Naive thymus-derived CD4-positive, alpha-beta T cell (primary cell): ENCODE measurements at places on chromosomes 12 and 14.

- no peak for DNase-seq
These were observed 62.8 kb upstream of the DIO3 start for GRCh38 chr14:101498526-101498860.

- no peak for DNase-seq
These were observed 186.2 kb downstream of the SYNE2 start for GRCh38 chr14:64038841-64039542.

- DNase-seq: no peak
These were observed 41.9 kb upstream of the MMP17 start for GRCh38 chr12:131786331-131786730.

GRCh38 chr12:66188584-66189485, at the start of gene IRAK3:
Gene IRAK3, plus strand, starts transcription at chr12:66189214. Its CDS starts 86 bp downstream, at chr12:66189300.
- DNase-seq: peak; percentile 25

DNA sequence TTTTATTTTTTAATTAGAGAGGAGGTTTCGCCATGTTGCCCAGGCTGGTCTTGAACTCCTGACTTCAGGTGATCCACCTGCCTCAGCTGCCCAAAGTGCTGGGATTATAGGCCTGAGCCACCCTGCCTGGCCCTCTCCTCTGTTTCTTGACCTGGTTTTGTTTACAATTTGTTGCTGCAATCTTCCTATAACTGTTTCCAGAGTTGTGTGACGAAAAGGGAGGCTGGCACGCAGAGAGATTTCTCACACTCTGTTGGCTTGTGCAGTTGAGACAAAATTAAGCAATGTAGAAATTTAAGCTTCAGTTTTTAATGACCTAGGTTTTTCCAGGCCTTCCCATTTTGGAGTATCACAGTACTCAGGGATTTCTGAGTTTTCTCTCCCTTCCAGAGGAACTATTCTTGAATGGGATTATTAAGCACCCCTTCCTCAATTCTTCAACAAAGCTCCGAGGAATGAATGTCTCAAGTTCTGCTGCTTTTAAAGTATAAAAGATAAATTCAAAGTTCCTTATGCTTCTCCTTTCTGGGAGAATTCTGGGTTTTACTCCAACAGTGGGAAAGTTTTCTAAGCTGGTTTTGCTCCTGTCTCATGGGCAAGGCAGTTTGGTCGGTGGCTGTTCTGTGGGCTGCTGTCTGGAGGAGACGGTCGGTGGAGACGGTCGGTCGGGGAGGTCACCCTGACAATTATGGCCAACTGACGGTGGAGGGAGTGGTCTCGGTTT, 20.4 kb upstream of the FOS start:
- DNase-seq: no peak

- DNase-seq: no peak
These were observed 35.0 kb upstream of the DICER1 start for GRCh38 chr14:95192311-95192710.

GRCh38 chr12:4323396-4323795, 2.4 kb downstream of the TIGAR start:
- no peak for DNase-seq

- no peak for DNase-seq
These were observed 191.2 kb downstream of the AEBP2 start for GRCh38 chr12:19630536-19630935.

DNA sequence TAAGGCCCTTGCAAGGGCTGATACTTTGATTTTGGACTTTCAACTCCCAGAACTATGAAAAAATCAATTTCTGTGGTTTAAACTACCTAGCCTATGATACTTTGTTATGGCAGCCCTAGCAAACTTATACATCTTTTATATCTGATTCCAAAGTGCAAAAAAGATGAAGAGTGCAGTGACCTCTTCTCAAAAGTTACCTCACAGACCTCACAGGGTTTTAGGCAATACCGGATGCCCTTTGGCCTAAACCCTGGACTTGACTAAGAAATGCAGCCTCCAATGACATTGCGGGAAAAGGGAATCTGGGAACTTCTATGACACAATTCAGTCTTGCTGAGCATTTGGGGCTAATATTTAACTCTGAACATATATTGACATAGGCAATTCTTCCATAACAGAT, 63.3 kb downstream of the IGF1 start:
- no peak for DNase-seq

- DNase-seq: no peak
These were observed 6.5 kb downstream of the TMEM253 start for GRCh38 chr14:21107283-21107800.

DNA sequence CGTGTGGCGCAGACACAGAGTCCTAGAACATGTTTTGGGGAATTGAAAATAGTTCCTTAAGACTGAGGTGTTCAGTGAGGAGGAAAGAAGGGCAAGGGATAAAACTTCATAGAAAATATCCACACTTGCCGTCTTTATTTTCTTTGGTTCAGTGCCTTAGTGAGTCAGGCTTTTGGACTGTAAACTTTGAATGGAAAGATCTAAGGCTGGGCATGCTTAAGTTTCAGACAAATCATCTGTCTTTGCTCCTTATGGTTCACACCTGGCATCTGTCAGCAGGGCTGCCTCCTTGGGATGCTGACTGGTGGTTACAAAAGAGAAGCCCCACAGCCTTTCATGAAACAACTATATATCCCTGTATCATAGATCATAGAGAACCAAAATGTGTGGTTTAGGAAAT, 136.3 kb upstream of the PRICKLE1 start:
- no peak for DNase-seq

GRCh38 chr14:22539831-22540230, 49.2 kb downstream of the DAD1 start:
- no peak for DNase-seq

DNA sequence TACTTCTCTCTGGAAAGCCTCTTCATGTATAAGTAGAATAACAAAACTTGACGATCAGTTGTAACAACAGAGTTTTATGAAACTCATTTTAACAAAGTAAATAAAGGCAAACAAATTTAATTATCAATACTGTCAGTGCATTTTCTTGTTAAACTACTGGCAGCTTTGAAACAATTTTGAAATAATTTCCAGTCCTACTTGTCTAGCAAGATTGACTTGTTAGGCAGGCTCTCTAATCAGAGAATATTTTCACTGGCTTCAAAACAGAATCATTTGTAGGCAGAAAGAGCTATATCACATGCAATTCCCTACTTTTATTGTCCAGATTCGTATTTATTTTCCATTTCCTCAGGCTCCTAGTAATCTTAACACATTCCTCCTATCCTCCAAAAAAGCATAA, 45.9 kb upstream of the SLC6A13 start:
- DNase-seq: no peak

DNA sequence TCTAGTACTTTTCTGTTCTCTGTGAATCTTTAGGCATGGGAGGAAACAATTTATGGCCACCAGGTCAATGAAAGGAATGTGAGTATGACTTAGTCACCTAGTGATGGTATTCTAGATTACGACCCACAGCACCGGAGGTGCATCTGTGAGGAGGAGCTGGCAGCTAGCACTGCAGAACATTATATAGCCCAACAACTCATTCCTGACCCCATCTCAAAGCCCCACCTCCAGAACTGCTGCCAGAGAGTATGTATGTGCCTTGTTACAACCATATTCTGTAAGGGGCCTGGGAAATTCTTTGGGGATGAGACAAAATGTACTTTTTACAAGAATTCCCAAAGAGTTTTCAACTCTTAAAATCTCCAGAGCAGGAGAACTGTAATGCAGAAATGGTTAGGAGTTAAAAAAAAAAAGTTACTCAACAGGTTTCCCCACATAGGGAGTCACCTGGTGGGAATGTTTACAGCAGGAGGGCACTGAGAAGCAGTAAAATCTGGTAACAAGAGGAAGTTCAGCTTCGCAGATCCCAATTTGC, 34.9 kb upstream of the CERS5 start:
- no peak for DNase-seq

DNA sequence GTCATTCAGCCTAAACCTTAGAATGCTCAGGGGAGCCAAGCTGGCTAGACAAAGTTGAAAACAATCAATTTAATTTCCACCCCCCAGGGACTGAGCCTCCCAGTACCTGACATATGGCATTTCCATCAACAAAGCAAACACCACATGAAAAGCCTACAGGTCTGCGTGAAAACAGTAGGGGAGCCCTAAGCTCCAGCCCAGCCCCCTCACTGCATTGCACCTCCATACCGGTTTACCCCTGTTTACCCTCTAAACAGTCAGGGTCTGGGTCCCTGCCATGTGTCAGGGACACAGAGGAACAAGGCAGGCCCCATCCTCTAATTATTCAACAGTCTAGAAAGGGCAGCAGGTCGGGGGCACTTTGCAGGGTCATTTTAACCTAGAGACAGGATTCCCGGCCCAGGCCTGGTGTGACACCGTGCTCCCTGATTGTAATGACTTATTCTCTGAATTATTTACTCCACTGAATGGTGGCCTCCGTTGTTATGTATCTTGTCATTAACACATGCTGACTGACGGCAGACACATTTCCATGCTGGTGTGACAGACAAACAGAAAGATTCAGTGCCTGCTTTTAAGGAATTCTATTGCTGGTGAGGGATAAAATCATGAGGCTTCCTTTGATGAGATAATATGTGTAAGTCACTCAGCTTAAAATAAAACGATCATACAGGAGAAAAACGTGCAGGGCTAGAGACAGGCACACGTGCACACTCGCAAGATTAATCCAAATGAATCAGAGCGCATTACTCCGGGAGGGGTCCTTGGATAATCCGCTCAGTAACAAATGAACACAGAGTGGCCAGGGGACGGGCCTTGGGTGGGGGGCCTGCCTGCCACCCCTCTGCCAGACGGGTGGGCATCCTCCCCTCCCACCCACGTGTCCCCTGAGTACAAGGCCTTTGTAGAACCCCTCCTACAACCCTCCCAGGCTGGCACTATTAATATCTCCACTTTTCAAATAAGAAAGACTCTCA, 23.2 kb downstream of the CCDC88C start:
- DNase-seq: no peak

DNA sequence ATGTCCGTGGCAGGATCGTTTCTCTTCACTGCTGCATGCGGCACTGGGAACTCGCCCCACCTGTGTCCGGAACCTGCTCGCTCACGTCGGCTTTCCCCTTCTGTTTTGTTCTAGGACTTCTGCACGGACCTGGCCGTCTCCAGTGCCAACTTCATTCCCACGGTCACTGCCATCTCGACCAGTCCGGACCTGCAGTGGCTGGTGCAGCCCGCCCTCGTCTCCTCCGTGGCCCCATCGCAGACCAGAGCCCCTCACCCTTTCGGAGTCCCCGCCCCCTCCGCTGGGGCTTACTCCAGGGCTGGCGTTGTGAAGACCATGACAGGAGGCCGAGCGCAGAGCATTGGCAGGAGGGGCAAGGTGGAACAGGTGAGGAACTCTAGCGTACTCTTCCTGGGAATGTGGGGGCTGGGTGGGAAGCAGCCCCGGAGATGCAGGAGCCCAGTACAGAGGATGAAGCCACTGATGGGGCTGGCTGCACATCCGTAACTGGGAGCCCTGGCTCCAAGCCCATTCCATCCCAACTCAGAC, 1.2 kb downstream of the FOS start:
- DNase-seq: no peak

DNA sequence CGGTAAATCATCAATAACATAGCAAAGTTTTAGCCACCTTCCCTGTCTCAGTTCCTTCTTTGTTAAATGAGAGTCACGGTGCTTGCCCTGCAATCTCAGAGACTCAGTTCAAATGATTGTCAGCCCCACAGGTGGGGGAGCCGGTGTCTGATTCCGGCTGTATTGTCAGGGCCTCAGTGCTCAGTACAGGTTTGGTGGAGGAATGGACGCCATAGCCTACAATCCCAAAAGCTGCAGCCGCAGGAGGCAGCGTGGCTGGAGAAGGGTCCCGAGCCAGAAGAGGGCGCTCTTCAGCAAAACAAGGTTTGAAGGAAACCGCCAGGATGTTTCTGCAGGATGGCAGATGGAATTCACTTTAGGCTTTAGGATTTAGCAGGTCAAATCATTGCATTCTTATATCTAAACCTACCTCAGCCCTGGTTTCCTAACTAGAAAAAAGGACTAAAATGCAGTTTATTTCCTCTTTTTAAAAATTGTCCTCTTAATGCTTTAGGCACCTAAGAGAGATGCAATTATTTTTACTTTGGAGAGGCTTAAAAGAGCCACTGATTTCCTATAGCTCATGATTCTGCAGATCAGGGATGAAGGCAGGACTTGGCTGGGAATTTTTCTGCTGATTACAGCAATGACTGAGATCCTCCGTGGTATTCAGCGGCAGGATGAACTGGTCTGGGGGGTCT, 29.2 kb downstream of the FOS start:
- peak; percentile 49 for DNase-seq

GRCh38 chr12:29519585-29520182, 22.2 kb upstream of the OVCH1 start:
- peak; percentile 10 for DNase-seq

DNA sequence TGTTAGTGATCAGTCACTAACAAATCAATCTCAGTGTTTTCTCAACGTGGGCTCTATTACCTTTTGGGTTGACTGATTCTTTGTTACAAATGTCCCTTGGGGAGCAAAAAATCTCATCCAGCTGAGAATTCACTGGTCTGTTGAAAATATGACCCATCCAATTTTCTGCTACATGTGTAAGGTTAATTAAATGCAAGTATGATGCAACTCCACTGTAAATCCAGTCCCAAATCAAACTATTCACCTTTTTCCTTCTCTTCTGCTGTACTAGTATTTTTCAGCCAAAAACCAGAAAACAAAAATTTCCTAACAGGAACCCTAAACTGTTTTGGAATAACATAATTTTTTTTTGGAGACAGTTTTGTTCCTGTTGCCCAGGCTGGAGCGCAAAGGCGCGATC, 2.2 kb downstream of the ERH start:
- DNase-seq: no peak

DNA sequence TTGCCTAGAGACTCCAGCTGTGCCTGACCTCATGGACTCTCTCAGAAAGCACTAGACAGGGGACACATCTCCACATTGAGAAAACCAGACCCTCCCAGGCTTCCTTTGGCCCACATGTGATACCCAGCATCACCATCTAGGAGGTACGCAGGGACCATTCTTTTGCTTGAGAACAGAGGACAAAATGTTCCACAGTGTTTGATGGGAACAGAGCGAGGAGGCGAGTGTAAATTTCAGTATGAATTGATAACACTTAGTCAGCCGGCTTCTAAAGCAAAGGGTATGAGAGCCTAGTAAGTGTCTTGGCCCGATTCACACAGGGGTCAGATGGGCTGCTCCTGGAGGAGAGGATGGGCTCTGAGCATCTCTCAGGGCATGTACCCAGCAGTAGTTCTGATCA, 1052.4 kb downstream of the BCL11B start:
- DNase-seq: no peak

GRCh38 chr14:101620031-101620788, 58.9 kb downstream of the DIO3 start:
- DNase-seq: no peak

- DNase-seq: no peak
These were observed 27.1 kb downstream of the ALDH1L2 start for GRCh38 chr12:105057174-105057573.

DNA sequence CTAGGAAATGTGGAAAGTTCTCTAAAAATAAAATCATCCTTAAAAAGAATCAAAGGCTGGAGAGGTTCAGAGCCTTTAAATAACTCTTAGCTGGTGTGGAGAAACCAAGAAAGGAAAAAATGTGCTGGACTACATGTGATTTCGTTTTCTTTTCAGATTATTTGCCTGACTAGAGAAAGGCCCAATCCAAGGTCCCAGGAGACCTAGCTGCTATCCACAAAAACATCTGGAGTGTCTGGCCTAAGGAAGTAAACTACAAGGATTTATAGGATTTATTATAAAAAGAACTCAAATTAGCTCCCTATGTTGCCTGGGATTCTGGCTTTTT, 774 bp upstream of the TMEM30B start:
- no peak for DNase-seq

- no peak for DNase-seq
These were observed 53.8 kb downstream of the FZD10 start for GRCh38 chr12:130216031-130216430.
